ENCODE measurements at places on chromosomes 16 and 17.

- DNase-seq = no peak
Observed at GRCh38 chr17:47120521-47121095, 68.5 kb downstream of the CDC27 start.

DNA sequence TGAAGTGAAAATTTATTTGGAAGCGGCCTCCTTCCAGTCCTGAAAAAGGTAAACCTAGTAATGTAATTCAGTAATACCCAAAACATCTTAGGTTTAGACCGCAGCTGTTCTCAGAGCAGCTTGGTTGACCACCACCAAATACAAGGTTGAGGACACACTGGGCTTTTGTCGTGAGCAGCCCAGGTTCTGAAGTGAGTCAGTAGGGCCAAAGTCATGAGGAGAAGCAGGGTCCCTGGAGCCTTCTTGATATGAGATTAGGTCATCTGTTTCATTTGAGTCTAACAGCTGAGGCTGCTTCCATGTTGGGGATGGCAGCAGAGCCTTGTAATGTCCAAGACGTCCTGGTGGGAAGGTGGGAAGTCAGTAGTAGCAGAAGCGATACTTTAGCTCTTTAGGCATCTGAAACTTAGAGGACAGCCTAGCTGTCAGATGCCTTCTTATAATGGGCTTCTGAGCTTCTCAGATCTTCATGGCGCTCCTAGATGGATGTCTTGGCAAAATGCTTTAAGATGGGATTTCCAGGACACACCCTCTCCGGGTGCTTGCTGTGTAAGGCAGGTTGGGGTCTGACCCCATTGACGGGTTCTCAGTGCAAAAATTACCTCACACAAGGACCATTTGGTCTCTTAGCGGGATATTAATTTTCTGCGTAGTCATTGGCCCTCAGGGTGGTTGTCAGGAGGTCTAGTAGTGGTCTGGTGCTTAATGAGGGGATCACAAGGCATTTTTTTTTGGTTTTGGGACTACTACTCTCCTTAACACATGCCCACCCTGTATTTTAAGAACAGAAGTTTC is 2.4 kb downstream of the ALKBH5 start:
- DNase-seq = no peak

DNA sequence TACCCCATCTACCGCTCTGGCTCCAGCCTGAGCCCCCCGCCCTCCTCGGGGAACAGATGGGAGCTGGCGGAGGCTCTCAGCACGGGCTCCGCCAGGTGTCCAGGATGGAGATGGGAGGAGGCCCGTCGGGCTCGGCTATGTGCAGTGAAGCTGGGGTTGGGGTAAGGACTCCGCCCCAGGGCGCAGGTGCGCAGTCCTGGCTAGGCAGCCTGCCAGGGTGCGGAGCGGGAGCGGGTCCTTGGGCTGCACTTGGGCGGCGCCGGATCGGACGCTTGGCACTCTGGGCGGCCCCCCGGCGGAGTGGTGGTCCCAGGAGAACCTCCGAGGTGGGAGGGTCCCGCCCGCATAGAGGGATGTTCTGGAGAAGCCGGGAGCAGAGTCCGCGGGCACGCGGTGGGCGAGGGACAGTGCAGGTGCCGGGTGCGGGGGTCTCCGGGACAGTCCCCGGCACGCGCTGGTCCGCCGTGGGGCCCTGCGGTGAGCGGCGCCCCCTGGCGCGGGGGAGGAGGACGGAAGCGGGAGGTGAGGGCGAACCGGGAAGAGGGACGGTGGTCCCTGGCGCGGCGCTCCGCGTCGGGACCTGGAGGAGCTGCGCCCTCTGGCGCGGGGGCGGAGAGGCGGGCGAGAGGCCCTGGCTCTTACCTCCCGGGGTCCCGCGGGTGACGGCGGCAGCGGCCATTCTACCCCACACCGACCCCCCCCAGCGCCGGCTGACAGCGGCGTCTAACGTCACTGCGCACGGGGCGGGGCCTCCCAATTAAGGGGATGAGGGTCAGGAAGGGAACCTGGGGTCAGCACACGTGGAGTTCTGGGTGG is at the start of gene CAMTA2:
CAMTA2 (minus strand) TSS at position 725 of the 816 bp plus-strand sequence. CDS start 1,453 bp downstream, outside the sequence.
- DNase-seq = peak; percentile 98

DNA sequence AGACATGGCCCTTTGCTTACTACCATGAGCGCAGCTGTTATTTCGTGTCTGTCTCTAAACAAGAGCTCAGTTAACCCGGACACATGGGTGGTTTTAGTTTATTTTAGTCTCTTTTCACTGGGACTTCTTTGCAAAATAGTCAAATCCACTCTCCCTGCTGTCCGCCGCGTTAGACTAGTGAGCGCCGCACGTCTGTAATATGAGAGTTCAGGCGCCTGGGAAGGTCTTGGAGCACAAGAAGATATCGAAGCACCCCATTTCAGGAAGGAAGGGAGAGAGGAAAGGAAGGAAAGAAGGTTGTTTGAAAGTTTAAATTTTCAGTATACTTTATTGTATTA is 111.0 kb upstream of the CHMP6 start:
- peak; percentile 24 for DNase-seq

DNA sequence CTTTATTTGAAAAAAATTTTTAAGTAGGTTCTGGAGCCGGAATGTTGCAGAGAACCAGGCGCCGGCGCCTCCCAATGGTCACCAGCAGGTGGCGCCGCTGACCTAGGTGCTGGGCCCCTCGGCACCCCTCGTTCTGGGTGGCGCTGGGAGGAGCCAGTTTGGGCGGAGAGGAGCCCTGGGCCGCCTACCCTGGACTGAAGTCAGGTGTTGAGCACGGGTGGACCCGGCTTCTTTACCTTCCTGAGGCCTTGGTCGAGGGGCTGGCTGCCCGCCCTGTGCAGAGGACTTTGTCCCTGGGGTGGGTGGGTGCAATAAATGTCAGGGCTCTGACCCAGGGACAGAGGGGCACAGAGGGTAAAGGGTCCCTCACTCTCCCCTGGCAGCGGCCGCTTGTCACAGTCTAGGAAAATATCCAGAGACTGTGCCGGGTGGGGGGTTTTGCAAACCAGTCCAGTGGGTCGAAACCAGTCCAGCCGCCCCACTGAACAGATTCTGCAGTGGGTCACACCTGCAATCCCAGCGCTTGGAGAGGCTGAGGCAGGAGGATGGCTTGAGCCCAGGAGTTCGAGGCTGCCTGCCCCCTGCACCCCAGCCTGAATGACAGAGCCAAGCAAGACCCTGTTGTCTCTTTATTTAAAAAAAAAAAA is 30.1 kb upstream of the TNFRSF13B start:
- peak; percentile 91 for DNase-seq

GRCh38 chr16:68289621-68290329 is 21.0 kb downstream of the SLC7A6OS start:
- DNase-seq = no peak

- DNase-seq = no peak
Observed at GRCh38 chr16:56246051-56246817, 54.9 kb downstream of the GNAO1 start.

GRCh38 chr16:74568961-74569631 is 37.8 kb downstream of the GLG1 start:
- no peak for DNase-seq

DNA sequence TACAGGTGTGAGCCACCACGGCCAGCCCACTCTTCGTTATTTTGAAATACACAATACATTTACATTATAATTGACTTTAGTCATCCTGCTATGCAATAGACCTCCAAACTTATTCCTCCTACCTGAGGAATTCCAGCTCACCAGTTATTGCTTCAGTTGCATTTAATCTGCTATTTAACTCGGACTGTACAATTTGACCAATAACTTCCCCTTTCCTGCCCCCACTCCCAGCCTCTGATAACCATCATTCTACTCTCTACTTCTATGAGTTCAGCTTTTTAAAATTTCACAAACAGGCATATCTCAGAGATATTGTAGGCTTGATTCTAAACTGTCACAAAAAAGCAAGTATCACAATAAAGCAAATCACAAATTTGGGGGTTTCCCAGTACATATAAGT is 157.0 kb downstream of the COPRS start:
- no peak for DNase-seq

DNA sequence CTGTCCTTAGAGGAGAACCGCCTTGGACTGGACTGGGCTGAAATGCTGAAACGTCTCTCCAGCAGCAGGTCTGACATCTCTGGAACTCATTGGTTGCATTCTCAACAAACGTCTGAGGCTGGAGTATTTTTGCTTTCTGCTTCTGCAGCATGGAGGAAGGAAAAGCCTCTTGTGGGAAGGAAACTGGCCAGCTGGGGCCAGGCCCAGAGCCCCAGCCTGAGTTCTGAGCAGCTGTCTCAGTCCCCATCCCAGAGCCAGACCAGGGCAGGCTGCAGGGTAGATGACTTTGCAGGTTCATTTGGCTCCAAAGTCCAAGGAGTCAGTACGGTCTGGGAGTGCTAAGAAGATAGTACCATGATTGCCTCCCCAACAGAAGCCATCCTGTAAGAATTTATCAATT is 18.3 kb downstream of the TEKT3 start:
- DNase-seq = peak; percentile 78

DNA sequence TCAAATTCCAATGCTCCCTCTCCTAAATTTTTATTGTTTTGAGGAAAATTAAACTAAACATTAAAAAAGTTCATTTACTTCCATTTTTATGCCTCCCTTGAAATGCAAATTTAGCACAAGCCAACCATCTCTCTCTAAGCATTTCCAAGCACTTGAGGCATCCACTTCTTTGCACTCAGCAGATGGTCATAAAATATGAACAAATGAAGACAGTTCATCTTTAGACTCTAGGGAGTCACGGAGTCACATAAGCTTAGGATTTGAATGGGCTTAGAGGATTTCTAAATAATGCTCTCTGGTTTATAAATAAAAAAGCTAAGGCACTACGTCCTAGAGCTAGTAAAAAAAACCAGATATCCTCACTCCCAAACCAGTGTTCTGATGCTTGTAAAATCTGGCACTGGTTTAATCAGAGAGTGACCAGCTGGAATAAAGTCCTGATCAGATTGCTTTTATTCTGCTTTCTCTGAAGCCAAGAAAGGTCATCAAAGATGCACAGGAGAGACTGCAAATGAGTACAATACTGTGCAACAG is 204.2 kb downstream of the CA10 start:
- no peak for DNase-seq

DNA sequence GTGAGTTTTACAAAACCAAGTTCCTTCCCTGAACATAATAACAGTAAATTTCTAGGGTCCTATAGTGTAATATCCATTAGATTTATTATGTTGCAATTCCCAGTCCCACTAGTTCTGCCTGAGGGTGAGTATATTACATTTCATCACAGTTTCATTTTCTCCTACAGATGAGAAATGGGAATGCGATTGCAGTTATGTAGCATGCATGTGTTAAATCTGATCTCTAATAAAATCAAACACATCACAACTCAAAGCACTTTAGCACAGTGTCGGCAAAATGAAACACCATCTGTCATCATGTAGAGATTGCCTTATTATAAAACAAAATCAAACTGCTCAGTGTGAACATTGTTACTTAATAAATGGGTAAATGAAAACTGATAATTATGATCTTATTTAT is 180.5 kb upstream of the TOX3 start:
- DNase-seq = no peak

GRCh38 chr16:86700046-86700945 is 121.9 kb downstream of the FOXL1 start:
- no peak for DNase-seq

GRCh38 chr16:78473031-78473699 is 373.7 kb downstream of the WWOX start:
- no peak for DNase-seq

DNA sequence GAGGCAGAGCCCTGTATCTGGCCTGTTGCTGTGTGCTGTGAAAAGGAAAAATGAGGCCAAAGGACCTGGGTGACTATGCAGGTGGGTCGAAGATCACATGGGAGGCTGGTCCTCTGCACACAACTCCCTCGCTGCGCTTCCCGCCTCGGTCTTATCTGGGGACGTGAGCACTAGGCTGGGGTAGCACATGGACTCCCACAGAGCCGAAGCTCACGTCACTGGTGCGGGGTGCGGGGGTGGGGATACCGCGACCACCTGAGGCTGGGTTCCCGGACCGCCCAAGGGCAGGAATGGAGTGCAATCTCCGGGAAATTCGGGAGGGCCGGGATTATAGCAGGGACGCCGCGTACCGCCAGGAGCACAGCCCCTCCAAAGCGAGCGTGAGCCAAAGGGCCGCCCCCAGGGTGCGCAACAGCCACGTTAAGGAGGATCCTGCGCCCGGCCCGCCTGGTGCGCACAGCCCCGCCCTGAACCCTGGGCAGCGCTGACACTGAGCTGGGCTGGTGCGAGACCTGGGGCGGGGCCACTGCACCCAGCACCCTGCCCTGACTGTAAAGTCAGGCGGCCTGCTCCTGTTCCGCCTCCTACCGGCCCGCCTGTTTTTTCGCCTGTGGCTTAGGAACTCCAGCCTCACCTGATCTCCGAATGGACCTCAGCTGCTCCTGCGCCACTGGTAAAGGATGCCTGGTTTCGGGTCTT is 4.8 kb downstream of the MT1A start:
- peak; percentile 84 for DNase-seq

DNA sequence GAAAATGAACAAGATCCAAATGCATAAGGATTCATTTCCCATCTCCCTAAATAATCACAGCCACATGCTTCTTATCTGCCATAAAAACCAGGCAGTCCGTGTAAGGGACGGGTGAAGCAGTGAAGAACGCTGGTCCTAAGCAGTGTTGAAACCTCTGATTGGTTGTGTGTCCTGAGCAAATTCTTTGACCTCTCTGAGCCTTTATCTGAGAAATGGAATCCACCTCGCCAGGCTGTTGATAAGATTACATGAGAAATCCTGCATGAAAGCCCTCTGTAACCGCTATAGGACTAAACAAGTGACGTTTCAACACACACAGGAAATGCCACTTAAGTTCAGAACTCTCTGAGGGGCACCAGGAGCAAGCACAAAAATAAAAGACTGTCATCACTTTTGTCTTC is 26.8 kb downstream of the GAS7 start:
- DNase-seq = no peak

DNA sequence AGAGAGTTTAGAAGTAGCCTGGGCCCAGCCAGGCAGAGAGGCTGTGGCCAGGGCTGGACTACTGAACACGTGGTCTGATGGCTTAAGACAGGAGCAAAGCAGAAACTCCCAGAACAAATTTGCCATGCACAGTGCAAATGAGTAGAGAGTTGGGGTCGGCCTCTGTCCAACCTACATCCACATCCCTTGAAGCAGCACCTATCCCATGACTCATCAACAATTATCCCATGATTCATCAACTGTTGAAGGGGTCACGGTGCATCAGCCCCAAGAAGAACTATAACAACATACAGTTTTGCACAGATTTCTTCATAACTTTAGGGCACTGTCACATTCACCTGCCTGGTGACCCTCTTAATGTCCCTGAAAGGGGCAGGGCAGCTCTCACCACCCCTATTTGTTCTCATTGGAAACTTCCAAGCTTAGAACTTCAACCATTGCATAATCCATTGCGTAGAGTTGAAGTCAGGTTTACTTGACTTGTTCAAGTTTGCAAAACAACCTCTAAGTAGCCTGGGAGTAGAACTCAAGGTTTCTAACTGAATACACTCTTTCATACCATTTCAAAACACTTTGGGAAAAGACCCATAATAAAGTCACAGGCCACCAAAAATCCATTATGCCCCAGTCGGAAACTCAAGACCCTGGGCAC is 235.2 kb upstream of the CDH5 start:
- no peak for DNase-seq

DNA sequence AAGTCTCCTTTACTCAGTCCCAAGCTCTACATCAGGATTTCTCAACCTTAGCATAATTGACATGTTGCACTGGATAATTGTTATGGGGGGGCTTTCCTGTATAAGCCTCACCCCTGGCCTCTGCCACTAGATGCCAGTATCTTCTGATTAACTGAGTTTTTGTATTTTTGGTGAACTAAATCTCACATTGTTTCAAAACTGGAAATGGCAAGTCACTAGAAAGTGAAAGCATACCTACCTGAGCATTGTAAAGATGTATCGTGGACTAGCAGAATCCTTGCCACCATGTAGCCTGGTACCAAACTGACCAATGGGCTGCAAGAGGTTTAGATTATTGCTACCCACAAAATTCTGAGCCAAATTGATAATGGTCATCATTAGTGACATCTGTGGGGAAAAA is 15.0 kb downstream of the TOP2A start:
- DNase-seq = no peak
